ENCODE measurements at places on chromosomes 5 and 9. TPM values are rescaled to one million over a fixed set of nuclear protein-coding genes. Genes with fewer than 3 reads are reported as not detected.

Gene MARVELD2
- 9.1 TPM for total RNA-seq

Gene ZNF189
- 4.4 TPM for total RNA-seq

Gene ARID3C
- total RNA-seq: 0.51 TPM

Gene PDCD1LG2
- total RNA-seq: 0.89 TPM

Gene FOXD4L6
- not detected for total RNA-seq

Measured in mesangial cell (primary cell).